ENCODE measurements at places on chromosomes 2 and 18. TPM values are rescaled to one million over a fixed set of nuclear protein-coding genes. Genes with fewer than 3 reads are reported as not detected.

The CAVIN2 gene
- total RNA-seq: 204 TPM

The ITGA6 gene
- 61.7 TPM for total RNA-seq

The ACMSD gene
- total RNA-seq: not detected

The ERBB4 gene
- not detected for total RNA-seq

The CFAP210 gene
- 3.7 TPM for total RNA-seq

The RAD51AP2 gene
- total RNA-seq: not detected

The RGPD6 gene
- total RNA-seq: 60.8 TPM

The XDH gene
- not detected for total RNA-seq

The TMEM18 gene
- 34.3 TPM for total RNA-seq

The CD8B2 gene
- total RNA-seq: not detected

The ZSWIM2 gene
- not detected for total RNA-seq

The EFEMP1 gene
- total RNA-seq: not detected

The COL3A1 gene
- 0.12 TPM for total RNA-seq

The ZNF385B gene
- total RNA-seq: not detected

The ATP8B1 gene
- not detected for total RNA-seq

Measured in T-helper 17 cell (primary cell).